T-helper 22 cell (primary cell): ENCODE measurements at places on chromosomes 4 and X.
A peak's percentile ranks its signal among the peaks of the same experiment; 100 is the strongest.

- DNase-seq, result no peak
Measured at GRCh38 chr4:131137196-131137595, 2011.9 kb upstream of the PCDH10 start.

- DNase-seq, result no peak
Measured at GRCh38 chrX:69362856-69363255, 141.3 kb upstream of the NALF2 start.

- no peak for DNase-seq
Measured at GRCh38 chr4:79574741-79575451, 166.9 kb upstream of the GK2 start.

DNA sequence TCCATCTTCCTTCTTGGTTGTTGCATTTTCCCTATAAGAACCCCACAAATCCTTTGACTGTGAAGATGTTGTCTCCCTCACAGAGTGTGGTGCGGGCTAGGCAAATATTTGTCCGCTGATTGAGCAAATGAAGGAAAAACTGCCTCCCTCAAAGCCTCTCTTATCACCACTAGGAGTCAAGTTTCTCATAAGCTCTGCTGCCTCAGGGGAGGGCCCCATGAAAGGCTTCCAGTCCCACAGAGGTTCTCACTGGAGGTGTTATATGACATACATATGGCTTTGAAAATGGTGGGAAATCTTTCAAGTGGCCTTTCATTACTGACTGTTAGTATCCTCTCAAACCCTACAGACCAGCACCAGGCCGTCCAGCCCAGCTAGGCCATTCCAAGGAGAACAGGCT lies 9.3 kb downstream of the VGLL1 start:
- DNase-seq, result no peak

DNA sequence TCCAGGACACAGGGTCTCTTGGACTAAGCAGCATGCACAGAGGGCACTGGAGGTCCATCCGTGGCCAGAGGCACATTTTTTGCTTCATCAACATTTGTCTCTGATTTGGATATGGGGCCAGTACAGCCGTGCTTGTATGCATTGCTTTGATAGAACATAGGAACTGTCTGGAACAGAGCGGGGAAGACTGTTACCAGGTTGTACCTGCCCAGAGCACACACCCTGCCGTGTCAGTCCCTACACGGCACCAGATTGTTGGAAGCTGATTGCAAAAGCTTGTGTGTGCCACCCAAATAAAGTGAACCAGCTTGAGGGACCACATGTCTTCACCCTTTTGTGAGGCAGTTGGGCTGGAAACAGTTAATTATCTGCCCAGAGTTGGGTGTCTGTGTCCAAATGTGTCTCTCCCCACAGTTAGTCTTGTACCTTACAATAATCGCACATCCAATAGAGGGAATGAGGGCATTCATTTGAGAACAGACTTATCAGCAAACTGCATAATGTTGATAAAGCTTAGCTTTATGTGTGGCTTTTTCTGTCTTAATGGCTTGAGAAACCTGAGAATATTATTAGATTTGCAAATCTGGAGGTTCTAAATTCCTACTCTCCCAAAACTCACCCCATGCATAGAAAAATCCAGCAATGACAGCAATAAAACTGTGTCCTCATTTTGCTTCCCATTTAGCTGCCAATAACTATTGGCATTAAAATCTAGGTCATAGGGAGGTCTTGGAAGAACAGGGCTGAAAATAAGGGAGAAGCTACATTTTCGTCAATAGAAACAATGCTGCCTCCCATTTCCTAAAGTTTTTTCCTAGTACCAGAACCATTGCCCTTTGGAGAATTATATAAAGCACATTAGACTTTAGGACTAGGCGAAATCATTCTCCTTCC lies 21.2 kb downstream of the KLF3 start:
- no peak for DNase-seq

DNA sequence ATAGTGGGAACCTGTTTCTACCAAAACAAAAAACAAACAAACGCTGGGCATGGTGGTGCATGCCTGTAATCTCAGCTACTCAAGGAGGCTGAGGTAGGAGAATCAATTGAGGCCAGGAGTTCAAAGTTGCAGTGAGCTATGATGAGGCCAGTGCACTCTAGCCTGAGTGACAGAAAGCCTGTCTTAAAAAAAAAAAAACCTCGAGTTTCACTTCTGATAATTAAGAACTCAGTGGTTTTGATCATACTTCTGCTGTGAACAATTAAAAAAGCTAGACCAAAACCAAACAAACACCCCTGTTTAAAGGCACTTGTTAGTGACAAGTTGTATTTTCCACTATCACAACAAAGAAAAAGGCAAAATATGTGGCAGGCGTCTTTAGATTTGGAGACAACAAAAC lies 15.0 kb upstream of the UBE2D3 start:
- no peak for DNase-seq

GRCh38 chr4:158929939-158930638 lies 161.3 kb downstream of the FNIP2 start:
- no peak for DNase-seq

DNA sequence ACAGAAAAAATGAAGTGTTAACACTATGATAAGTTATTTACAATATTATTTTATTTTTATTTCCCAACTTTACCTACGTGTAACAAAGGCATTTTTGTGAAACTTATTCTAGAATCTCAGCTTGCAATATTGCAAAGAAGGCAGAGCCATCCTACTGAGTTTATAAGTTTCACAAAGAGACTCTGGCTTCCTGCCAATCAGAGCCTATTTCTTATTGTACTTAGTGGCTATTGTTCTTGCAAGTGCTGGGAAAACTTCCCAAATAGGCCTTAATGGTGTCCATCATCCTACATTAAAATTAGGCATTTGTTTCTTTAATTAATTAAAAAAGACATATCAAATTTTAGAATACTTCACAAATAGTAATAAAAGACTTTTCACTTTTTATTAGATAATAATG lies 233.2 kb downstream of the EPHA5 start:
- DNase-seq, result no peak

GRCh38 chr4:173866322-173867026 lies 336.4 kb upstream of the HAND2 start:
- no peak for DNase-seq

DNA sequence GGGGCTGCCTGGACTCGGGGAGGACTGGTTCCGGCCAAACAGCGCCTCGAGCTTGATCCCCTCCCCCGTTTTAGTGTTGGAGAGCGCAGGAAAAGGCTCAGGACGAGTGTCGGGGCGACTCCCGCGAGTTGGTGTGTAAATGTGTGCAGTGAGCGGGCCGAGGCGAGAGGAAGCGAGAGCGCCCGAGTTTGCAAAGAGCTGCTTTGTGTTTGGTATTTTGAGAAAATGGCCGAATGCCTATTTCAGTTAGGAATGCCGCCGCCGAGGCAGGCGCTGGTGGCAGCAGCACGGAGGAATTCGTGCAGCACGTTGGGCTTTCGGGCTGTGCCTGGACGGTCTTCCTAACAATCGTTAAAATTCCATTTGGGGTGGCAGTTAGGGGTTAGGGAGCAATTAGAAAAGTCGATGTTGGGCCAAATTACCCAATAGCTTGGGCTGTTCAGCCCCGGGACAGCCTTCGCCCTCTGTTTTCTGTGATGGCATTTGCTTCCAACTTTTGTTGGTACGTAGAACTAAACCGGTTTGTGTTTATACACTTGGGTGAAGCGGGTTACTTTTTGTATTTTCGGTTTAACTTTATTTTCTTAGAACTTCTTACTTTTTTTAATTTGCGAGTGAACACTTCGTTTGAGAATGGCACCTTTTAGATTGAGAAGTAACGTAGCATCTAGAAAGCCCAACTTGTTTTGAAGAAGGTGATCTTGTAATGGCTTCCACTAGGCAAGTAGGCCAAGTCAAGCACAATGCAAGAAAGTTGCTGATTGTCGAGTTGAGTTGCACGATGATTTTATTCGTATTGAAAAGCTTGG lies 1.6 kb downstream of the REST start:
- DNase-seq, result peak; percentile 25

- DNase-seq, result no peak
Measured at GRCh38 chr4:1973218-1973617, 35.6 kb downstream of the NELFA start.

DNA sequence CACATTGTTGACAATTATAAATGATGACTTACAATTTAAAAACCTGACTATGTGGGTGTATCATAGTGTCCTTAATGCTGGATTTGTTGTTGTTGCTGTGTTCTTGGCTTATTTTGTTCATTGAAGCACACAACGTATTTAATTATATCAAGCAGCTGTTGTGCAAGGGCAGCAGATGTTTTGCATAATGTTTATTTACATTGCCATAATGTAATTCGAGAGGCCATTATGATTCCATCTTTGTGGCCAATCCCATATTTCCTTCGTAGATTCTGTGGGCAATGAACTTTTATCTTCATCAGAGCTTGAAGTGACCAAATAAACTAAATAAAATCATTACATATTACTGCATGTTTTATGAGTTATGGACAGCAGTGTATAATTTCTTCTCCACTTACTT lies 422.6 kb upstream of the GALNTL6 start:
- DNase-seq, result no peak

GRCh38 chr4:136241221-136241986 lies 1290.9 kb downstream of the PCDH18 start:
- no peak for DNase-seq

- DNase-seq, result no peak
Measured at GRCh38 chr4:174314770-174315169, 31.1 kb downstream of the CEP44 start.

GRCh38 chrX:19824603-19825002 lies 62.8 kb downstream of the SH3KBP1 start:
- no peak for DNase-seq

DNA sequence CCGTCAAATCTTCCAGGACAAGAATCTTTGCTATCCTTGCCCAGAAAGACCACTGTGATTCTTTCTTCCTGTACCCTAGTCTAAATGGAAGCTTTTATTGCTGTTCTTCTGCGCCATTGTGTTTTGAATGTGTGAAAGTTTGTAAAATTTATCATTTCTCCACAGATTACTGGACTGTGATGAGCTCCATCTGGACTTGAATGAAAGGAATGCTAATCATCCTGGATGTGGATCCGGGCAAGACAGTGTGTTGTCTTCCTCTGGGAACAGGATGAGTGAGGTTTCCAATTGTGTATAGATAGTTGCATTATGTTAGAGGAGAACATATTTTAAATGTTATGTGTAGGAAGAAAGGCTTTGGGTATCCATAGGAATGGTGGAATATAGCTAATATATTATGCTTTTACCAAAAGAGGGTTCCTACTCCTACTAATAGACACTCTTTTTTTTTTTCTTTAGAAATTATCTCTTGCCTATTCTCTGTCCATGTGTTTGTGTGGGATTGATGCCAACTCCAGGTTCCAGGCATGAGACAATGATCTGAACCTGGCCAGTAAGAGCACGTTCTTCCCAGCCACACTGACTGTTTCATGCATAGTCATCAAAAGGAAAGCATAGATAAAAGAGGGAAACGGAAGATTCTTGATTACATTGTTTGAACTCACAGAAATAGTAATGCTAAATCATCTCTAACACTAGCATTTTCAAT lies 803.6 kb upstream of the ADGRL3 start:
- DNase-seq, result no peak

- no peak for DNase-seq
Measured at GRCh38 chr4:48429709-48430474, 53.3 kb upstream of the SLC10A4 start.

DNA sequence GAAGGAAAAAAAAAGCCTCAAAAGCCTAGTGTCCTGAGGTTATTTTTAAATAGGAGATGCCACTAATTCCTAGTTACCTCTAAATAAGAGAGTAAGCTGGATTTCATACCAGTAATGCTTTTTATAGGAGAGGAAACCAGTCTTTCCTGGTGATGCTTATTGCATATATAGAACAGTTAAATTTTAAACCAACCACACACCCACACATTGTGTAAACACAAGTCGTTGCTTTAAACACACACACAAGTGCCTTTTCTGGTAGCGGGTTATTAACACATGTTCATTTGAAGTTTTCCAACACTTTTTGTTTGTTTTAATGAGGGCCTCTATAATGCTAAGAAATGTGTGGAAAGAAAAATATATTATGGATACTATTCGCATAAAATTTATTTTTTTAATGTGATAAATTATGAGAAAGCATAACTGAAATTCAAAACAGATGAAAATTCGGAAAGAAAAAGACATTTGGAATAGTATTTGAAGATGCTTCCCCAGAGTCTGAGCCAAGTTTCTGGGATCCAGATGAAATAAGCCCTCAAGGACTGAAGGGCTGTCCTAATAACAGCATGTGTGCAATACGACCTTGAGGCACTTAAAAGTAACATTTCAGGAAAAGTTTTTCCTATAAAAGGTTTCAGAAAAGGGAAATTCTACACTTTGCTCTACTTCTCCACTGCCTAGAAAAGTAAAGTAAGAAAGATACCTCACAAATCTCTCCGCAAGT lies 2.0 kb downstream of the ANTXR2 start:
- DNase-seq, result no peak

GRCh38 chr4:123484291-123484926 lies 87.8 kb downstream of the SPRY1 start:
- no peak for DNase-seq

DNA sequence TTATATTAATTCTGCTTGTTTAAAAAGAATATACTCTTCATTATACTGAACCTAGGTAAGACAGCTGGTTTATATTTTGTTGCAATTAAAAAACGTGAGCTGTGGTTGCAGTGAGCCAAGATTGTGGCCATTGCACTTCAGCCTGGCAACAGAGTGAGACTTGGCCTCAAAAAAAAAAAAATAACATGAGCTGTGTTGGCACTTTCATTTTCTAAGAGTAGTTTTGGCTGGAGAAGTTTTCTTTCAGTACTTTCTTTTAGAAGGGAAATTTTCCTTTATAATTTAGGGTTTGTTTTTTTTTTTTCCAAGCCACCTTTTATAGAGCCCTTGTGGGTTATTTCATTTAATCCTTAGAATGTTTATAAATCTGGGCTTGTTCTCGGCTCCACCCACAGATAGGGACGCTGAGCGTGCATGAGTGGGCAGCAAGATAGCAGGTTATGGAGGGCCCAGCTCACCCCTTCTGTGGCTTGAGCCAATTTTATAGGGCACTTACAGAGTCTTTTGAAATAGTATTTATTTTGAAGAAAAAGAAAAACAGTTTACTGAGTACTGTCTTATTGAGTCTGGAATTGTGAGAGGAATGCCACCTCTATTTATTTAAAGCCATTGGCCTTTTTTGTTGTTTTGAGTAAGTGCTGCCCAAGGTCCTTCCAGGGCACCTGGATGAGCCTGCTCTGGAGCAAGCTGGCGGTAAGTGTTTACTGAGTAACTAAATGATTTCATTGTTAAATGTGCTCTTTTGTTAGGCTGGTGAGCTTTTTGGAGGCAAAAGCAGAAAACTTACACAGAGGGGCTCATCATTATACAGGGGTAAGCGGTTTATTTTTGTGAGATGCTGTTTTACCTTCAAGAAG lies 60.9 kb downstream of the HTT start:
- DNase-seq, result no peak

DNA sequence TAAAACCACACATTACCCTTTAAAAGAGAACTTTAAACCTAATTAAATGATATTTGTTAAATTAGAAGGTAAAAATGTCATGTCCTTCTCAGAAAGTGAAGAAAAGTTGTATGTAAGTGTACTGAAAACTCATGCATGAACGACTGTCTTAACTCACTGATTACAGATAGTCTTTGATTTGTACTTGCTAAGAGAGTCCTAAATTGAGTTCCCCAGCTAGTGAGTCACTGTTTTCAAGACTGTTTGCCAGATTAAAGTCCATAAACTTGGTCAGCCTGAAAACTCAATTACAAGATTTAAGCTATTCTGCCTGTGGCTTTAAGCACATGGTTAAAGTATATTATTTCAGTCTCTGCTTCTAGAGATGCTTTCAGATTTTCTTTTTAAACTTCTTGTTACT lies 124.9 kb upstream of the ZCCHC13 start:
- DNase-seq, result no peak

- DNase-seq, result no peak
Measured at GRCh38 chrX:44085209-44085608, 112.0 kb upstream of the NDP start.
